ENCODE measurements at places on chromosomes 1 and 21.

GRCh38 chr21:27134516-27134915 lies 167.6 kb upstream of the ADAMTS5 start:
- DNase-seq = no peak

- DNase-seq = no peak
These were observed 66.7 kb downstream of the TTLL7 start for GRCh38 chr1:83932281-83932680.

GRCh38 chr1:15483971-15484370 lies 8.1 kb downstream of the CELA2B start:
- DNase-seq = no peak

- DNase-seq = peak; percentile 51
These were observed 8.6 kb downstream of the FMOD start for GRCh38 chr1:203342192-203342940.

- no peak for DNase-seq
These were observed 51.2 kb downstream of the TENT5C start for GRCh38 chr1:117657031-117657430.

- DNase-seq = no peak
These were observed 43.2 kb upstream of the PBX1 start for GRCh38 chr1:164515711-164516331.

DNA sequence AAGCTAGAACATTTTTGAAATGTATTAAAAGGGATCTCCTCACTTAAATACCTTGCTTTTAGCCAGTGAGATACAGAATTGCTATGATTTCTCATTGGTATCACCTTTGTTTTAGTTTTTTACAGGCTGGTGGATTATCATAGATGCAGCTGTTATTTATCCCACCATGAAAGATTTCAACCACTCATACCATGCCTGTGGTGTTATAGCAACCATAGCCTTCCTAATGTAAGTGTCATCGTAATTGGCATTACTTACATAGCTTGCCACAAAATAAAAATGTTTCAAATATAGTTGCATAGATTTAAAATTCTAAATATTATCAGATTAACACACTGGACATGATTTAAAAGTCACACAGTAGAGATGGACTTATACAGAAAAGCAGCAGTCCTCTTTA lies 4.7 kb downstream of the TMEM50A start:
- DNase-seq = no peak

- no peak for DNase-seq
These were observed 46.5 kb upstream of the LRRC52 start for GRCh38 chr1:165497069-165498013.

DNA sequence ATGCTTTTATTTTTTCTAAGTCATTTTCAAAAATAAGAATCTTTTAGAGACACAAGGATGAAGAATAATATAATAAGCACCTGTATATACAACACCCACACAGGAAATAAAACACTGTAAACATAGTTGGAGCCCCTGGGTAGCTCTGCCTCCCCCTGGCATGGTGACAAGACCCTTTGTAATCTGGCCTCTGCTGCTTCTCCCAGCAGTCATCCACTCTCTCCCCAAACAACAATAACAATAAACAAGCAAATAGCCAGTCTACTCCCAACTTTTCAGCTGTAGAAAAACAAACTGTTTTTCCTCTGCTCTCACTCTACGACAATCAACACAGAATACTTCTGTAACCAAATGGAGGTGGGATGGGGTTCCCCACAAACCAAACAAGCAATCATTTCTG lies 110.1 kb downstream of the CSMD2 start:
- no peak for DNase-seq

DNA sequence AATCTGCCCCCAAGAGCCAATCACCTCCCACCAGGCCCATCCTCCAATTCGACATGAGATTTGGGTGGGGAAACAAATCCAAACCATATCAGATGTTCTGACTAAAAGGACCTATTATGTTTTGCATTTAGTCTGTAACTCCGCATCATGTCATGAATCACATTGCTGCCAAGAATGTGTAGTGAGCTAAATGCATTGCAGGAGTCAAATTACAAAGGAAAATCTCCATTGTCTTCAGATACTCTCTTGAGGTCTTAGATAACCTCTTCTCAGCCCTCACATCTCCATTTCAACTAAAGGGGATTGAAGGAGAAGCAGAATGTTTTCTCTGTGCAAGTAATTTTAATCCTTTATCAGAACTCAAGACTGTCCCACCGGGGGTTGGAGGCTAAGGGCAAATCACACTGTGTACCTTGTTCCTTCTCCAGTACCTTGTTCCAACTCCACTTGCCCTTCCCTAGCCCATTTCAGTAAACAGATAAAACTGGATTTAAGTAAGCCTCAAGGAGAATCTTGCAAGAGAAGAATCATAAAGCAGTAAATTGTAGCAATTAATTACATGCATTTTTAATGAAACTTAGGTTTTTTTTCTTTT lies 34.1 kb downstream of the EXTL2 start:
- DNase-seq = no peak

- DNase-seq = no peak
These were observed 38.0 kb upstream of the DESI2 start for GRCh38 chr1:244614879-244615278.

GRCh38 chr1:196680107-196680506 lies 28.3 kb downstream of the CFH start:
- DNase-seq = no peak

- DNase-seq = no peak
These were observed 24.3 kb upstream of the MTF1 start for GRCh38 chr1:37883671-37884070.

DNA sequence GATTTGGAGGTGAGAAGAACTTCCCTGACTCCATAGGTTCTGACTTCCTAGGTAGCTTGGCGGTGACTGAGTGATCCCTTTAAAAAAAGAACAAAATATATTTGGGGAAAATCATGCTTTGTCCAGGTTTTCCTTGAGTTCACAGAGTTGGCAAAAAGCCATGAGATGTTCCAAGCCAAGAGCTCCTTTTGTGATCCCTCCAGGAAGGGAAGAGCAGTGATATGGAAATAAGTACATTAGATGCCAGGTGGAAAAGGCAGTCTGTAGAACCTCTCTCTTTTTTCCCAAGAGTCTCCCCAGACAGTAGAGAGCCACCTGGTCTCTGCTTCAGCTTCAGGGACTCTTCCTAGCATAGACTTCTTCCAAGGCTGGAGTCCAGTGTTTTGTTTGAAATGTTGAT lies 10.2 kb downstream of the TLCD4 start:
- no peak for DNase-seq

DNA sequence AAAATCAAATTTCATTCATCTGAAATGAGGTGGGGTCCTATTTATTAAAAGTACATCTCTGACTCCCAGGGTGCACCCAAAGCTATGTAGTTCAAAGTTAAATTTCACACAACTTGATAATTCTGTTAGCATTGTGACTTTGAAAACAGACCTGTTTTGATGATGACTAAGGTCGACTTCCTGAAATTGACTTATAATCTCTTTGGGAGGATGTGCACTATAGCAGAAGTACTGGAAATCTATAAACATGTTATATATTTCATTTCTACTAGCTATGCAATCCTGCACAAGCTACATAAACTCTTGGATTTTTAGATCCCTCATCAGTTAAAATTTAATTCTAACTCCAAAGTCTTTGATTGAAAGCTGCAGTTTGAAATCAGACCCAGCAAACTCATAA lies 507.6 kb downstream of the NEGR1 start:
- no peak for DNase-seq

GRCh38 chr1:47407481-47407880 lies 8.6 kb upstream of the FOXE3 start:
- DNase-seq = no peak

DNA sequence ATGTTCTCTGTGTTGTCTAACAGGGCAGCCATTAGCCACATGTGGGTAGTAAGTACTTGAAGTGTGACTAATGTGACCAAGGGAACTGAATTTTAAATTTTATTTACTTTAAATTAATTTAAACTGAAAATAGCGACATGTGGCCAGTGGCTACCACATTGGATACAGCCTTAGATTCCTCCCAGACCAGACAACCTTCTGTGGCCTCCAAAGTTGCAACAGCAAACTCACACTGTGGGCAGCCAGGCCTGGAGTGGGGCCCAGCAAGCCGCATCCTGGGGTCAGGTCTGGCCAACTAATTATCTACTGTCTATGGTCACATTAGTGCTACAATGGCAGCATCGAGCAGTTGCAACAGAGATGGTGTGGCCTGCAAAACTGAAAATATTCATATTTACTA lies 11.7 kb downstream of the EIF2D start:
- DNase-seq = no peak

DNA sequence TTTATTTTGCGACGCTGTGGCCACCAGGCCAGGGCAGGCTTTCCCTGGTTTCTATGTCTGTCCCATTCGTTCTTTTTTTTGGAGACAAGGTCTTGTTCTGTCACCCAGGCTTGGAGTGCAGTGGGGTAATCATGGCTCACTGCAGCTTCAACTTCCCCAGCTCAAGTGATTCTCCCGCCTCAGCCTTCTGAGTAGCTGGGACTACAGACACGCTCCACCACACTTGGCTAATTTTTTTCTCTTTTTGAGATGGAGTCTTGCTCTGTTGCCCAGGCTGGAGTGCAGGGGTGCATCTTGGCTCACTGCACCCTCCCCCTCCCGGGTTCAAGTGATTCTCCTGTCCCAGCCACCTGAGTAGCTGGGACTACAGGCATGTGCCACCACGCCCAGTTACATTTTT lies 43.4 kb upstream of the WNT4 start:
- DNase-seq = no peak

DNA sequence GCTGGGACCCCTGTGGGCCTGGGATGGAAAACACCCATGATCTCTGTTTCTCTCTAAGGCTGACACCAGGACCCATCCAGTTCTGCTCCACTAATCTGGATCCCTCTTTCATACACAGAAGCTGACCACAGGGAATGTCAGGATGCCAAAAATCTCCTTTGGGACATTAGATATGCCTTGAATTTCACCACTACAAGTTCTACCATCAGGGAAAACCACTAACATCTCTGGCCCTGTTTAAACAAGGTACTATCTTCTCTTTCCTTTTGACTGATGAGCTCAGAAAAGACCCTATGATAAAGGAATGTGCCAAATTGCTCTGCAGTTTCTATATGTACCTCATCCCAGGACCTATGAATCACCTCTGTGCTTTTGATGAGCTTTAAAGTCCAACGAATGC lies 10.2 kb upstream of the PLXNA2 start:
- DNase-seq = no peak

DNA sequence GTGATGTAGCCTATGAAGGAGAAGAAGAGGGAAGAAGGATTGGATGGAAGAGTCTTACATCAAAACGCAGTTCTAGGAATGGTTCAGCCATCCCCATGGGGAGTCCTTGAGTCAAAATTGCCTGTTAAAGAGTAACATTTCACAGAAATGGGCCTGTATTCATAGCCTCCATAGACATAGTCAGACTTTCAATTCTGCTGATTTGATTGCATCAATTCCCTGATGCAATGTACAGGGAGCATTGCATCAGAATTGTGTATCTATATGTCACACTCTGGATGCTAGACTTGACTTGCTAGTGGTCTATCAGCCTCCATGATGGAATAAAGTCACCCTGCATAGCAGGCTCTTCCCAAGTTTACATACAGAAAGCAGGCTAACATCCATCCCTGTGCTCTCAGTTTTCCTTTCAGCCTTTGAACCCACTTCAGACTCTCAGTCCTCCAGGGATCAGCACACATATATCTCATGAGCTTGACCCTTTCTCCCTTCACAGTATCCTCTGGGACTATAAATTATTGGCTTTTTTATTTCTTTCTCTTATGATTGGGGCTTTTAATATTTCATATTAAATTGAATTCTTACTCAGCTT lies 1111.7 kb upstream of the B3GALT2 start:
- DNase-seq = no peak

DNA sequence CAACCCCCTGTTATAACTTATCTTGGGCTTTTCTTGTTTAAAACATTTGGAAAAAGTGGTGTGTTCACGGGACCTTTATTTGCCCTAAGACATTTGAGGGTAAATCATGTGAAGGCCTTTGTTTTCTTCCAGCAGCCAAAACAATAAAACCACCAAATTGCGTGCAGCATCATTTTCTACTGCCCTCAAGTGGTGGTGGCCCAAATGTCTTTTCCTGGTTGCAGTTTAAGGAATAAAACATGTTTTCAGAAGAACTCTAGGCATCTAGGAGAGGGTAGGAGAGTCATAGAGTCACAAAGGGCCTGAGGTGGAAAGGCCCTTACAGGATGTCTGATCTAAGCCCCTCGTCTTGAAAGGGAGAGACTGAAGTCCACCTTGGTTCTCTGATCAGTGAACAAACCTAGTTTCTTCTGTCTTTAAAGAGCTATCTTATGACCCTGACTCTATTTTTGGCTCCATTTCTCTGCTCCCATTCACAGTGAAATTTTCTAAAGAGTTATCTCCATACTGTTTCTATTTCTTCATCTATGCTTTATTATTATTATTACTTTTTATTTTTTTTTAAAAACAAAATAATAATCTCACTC lies 16.0 kb upstream of the EPS15 start:
- DNase-seq = peak; percentile 13

GRCh38 chr21:45995686-45996179 lies 14.2 kb downstream of the COL6A1 start:
- no peak for DNase-seq

GRCh38 chr1:36937371-36937770 lies 96.9 kb downstream of the GRIK3 start:
- no peak for DNase-seq

- no peak for DNase-seq
These were observed 1684.4 kb upstream of the B3GALT2 start for GRCh38 chr1:194870860-194871259.

DNA sequence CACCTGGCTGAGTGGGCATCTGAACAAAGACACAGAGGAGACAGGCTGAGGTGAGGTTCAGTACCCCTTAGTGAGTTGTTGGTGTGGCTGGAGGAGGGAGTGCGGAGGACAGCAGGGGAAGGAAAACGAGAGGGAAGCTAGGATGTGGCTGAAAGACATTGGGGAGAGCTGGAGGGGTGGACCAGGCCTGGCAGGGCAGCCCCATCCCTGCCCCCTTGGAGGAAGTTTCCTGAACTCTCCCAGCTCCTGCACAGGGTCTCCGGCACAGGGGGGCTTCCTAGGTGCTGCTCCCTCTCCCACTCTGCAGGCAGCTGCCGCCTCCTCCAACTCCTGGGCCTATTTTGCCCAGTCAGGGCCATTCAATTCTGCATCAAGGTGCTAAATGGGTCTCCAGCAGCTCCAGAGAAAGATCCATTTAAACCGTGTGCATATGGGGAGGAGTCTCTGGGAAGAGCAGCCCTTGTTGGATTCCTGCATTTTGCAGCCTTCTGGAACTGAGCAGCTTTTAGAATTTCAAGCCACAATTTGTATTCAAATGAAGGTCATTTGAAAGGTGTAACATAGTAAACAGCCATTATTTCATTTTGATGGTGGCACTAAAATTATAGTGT lies 193.9 kb downstream of the CAMTA1 start:
- no peak for DNase-seq

- DNase-seq = no peak
These were observed 195.7 kb upstream of the RAB4A start for GRCh38 chr1:229075217-229075616.

GRCh38 chr1:195897076-195897475 lies 711.2 kb downstream of the KCNT2 start:
- no peak for DNase-seq

- no peak for DNase-seq
These were observed 2.3 kb downstream of the PTPRU start for GRCh38 chr1:29238620-29239002.
